ENCODE measurements at places on chromosomes 5 and 9. TPM values are rescaled to one million over a fixed set of nuclear protein-coding genes. Genes with fewer than 3 reads are reported as not detected.
A peak's percentile ranks its signal among the peaks of the same experiment; 100 is the strongest.

The LCN6 gene
- total RNA-seq, result not detected

DNA sequence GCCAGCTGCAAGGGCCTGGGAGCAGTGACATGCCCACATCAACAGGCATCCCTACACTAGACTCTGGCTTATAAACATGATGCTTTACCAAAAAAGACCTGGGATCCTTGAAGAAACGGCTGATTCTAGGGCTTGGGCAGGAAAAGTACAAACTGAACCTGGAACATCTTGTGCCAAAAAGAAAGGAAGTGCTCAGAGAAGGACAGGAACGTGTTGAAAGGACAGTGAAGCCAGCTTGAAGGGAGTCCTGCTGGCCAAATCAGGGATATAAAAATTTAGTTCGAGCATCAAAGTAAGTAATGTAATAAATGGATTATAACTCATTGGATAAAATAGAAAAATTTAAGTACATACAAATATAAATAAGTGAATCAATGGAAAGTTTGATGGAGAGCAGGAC lies 58.1 kb downstream of the ALDH7A1 start:
- no peak overlapping the region for H3K27ac ChIP-seq
- no peak overlapping the region for H3K4me3 ChIP-seq
- H3K4me1 ChIP-seq, result no peaks in the 10 kb centered on the region
- no peak for DNase-seq

The OMD gene
- not detected for total RNA-seq

DNA sequence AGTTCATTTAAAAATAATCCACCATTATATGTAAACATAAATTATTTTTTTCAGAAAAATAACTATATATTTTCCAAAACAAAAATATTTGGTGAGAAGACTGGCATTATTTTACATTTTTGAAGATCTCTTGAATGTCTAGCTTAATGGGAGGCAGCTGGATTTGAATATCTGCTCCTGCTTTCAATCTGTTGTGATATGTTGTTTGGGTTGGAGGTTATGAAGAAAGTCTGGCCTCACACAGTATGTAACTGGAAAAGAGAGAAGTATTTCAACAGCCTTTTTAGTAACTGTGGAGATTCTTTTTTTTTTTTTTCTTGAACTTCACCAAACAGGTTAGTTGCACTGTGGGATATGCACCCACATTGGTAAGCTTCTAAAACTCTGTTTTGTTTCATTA lies 84.7 kb upstream of the SLIT3 start:
- DNase-seq, result no peak
- H3K4me3 ChIP-seq, result no peak overlapping the region
- no peaks in the 10 kb centered on the region for H3K27me3 ChIP-seq
- no peaks in the 10 kb centered on the region for H3K4me1 ChIP-seq

The PCDHB11 gene
- not detected for total RNA-seq

DNA sequence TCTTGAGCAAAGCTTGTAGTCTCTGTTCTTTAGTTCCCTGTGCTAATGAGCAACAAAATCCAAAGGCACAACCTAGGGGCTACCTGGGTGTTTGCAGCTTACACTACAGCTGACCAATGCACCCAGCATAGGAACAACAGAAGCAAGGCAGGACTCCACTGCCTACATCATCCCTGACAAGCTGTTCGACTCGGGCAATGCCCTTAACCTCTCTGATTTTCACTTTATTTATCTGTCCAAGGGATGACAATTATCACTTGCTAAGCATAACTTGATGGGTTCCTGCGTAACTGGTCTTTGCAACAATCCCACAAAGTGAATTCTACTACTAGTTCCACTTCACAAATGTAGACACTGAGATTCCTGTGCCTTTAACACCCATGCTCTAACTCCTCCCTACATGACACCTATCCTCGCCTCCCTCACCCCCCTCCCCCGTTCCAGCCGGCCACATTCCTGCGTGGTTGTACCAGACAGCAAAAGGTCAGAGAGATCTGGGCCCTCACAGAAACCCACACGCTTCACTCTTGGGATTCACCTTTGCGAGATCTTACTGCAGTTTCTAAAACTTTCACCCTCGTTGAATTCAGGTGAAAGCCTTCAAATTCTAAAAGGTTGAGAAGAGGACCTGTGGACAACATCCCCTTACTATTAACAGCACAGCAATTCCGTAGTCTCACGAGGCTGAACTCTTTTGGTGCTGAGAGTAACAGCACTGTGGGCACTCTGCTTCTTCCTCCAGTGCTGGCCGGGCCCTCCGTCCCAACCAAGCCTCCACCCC lies 995 bp downstream of the IPPK start:
- H3K27ac ChIP-seq, result no peak overlapping the region
- peak overlapping the region; percentile 75 for H3K4me3 ChIP-seq
- no peaks in the 10 kb centered on the region for H3K27me3 ChIP-seq
- no peaks in the 10 kb centered on the region for H3K36me3 ChIP-seq
- peak; percentile 42 for DNase-seq

DNA sequence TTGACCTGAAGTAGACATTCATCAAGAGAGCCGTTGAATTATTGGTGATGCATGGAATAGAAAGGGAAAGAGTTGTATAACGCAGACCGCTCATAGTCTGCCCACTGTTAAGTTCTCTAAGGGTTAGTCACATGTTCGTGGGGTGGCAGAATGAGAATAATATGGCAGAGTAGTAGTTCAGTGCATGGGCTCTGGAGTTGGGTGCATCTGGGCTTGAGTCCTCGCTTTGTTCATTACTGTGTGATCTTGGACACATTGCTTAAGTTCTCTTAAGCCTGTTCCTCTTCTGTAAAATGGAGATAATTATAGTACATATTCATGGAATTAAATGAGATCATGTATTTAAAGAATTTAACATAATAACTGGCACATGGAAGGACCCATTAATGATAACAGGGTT lies 23.6 kb downstream of the TNPO1 start:
- H3K27ac ChIP-seq, result no peak overlapping the region
- no peaks in the 10 kb centered on the region for H3K36me3 ChIP-seq
- no peaks in the 10 kb centered on the region for H3K27me3 ChIP-seq
- H3K4me3 ChIP-seq, result no peak overlapping the region

- H3K4me3 ChIP-seq, result no peak overlapping the region
- no peak overlapping the region for H3K27ac ChIP-seq
- H3K36me3 ChIP-seq, result no peaks in the 10 kb centered on the region
Measured at GRCh38 chr5:82793808-82794419, 283.3 kb downstream of the TMEM167A start.

- peaks cover 47% of the 10 kb centered on the region for H3K4me1 ChIP-seq
- H3K27ac ChIP-seq, result peak overlapping the region; percentile 2
- H3K4me3 ChIP-seq, result no peak overlapping the region
- DNase-seq, result peak; percentile 65
Measured at GRCh38 chr9:123484130-123484529, 128.1 kb downstream of the CRB2 start.

- no peaks in the 10 kb centered on the region for H3K27me3 ChIP-seq
- H3K4me1 ChIP-seq, result no peaks in the 10 kb centered on the region
- no peaks in the 10 kb centered on the region for H3K36me3 ChIP-seq
- H3K27ac ChIP-seq, result no peak overlapping the region
Measured at GRCh38 chr9:113844466-113844865, 31.6 kb upstream of the ZNF618 start.

The BSPRY gene
- 14.7 TPM for total RNA-seq

DNA sequence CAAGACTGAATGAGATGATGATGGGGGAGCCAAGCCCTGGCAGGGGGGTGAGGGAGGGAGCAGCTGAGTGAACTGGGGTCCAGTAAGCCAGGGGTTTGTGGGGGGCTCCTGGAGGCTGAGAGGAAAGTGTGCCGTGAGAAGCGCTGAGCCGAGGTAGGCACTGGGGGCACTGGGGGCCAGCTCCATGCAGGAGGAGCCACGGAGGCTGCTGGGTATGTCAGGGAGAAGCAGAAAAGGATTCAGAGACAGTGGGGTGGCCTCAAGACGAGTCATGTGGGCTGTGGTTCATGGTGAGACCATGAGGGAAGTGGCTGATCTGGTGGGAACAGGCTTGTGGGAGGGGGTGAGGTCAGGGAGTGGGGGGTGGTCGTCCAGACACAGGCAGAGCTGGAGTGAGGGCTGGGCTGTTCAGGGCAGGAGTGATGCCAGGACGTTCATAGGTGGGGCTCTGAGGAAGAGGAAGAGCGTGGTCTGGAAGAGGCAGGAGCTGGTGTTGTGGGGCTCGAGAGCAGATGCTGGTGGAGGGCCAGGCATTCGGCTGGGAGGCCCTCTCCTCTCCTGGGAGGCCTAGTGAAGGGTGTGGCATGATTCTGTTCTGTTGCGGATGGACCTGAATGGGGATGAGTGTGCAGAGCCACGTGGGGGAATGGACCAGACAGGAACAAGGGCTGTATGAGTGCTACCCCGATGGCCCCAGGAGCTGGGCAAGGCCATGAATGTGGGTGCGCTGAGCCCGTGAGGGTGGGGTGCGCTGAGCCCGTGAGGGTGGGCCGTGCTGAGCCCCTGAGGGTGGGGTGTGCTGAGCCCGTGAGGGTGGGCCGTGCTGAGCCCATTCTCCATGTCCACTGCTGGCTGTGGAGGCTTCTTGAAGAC lies 92.7 kb upstream of the CACNA1B start:
- H3K4me1 ChIP-seq, result no peaks in the 10 kb centered on the region
- peaks cover 3% of the 10 kb centered on the region for H3K36me3 ChIP-seq
- DNase-seq, result no peak

GRCh38 chr5:32115985-32116384 lies 58.1 kb downstream of the GOLPH3 start:
- H3K36me3 ChIP-seq, result no peaks in the 10 kb centered on the region
- no peak for DNase-seq
- H3K4me1 ChIP-seq, result no peaks in the 10 kb centered on the region
- H3K27me3 ChIP-seq, result no peaks in the 10 kb centered on the region
- no peak overlapping the region for H3K4me3 ChIP-seq

DNA sequence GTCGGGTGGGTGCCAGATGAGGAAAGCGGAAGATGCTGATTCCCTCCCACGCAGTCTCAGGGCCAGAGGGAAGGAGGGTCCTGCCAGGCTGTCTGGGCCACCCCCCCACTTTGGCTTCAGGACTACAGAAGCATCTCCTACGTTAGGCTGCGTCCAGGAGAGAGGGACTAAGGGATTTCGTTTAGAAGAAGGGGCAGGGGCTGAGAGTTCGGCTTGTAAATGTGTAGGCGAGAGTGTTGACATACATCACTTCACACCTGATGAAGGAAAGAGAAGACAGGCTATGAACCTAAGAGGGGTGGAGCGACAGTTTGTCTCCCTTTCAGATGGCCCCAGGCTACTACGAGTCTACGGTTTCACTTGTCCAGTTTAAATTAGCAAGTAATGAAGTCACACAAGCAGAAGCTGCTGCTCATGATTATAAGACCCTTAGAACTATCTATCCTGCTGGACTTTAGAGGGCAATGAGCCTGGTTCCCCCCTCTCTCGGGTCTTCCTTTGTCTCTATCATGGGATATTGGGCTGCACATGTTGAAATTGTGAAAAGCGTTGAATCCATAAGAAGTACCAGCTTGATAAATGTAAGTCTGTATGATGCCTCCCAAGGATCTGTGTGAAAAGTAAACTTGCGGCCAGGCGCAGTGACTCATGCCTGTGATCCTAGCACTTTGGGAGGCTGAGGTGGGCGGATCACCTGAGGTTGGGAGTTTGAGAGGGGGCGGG lies 193.0 kb downstream of the AOPEP start:
- no peak overlapping the region for H3K4me3 ChIP-seq
- DNase-seq, result no peak
- peak overlapping the region; percentile 61 for H3K27ac ChIP-seq
- H3K4me1 ChIP-seq, result peaks cover 83% of the 10 kb centered on the region

DNA sequence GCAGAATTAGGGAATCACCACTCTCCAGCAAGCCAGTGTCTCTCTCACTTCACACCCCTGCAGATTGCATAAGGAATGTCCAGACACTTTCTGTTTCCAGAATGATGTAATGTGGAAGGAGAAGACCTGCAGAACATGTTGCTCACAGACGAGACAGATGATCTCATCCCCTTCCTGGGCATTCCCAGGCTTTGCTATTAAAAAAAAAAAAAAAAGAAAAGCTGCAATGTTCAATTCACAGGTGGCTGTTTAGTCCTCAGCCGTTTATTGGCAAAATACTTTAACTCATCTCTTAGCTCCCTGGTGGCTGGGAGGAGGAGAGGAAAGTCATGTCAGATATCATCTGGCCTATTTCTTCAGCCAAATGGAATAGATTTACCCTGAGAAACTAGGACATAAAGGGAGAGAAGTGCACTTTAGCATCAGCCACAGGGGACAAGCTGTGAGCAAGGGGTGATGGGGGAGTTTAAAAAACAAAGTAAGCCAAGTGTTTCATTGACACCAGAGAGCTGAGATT lies 95.9 kb upstream of the TNC start:
- H3K27me3 ChIP-seq, result no peaks in the 10 kb centered on the region
- H3K4me3 ChIP-seq, result no peak overlapping the region

The GRM6 gene
- total RNA-seq, result not detected

- no peaks in the 10 kb centered on the region for H3K27me3 ChIP-seq
- H3K4me3 ChIP-seq, result peak overlapping the region; percentile 42
- peaks cover 50% of the 10 kb centered on the region for H3K4me1 ChIP-seq
- peak overlapping the region; percentile 80 for H3K27ac ChIP-seq
Measured at GRCh38 chr5:173973616-173973969, 15.4 kb upstream of the C5orf47 start.

GRCh38 chr5:72860499-72860898 lies 44.0 kb downstream of the TNPO1 start:
- no peak overlapping the region for H3K4me3 ChIP-seq
- H3K27me3 ChIP-seq, result no peaks in the 10 kb centered on the region
- H3K36me3 ChIP-seq, result peaks cover 2% of the 10 kb centered on the region
- H3K27ac ChIP-seq, result no peak overlapping the region

The PCDHGA7 gene
- total RNA-seq, result 0.09 TPM

GRCh38 chr5:7849681-7850394 lies 1.1 kb downstream of the CFAP90 start:
- DNase-seq, result peak; percentile 59
- peak overlapping the region; percentile 72 for H3K4me3 ChIP-seq
- H3K27ac ChIP-seq, result no peak overlapping the region
- no peaks in the 10 kb centered on the region for H3K27me3 ChIP-seq
- no peaks in the 10 kb centered on the region for H3K4me1 ChIP-seq
- H3K36me3 ChIP-seq, result no peaks in the 10 kb centered on the region

The TYRP1 gene
- not detected for total RNA-seq

The FCN2 gene
- not detected for total RNA-seq

The SHC3 gene
- total RNA-seq, result 0.20 TPM

DNA sequence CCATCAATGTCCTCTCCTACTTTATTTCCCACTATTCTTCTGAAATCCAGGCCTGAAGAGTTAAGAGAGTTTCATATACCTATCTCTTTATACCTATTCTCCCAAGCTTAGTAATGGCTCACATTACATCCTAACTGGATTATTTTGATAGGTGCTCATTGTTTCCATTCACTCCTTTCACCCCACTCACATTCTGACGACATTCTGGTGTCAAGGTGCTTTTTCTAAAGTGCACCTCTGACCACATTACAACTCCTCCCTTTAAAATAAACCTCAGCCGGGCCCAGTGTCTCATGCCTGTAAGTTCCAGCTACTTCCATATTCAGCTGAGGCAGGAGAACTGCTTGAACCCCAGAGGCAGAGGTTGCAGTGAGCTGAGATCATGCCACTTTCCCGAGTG lies 417.1 kb downstream of the BNC2 start:
- no peak overlapping the region for H3K27ac ChIP-seq
- DNase-seq, result no peak
- no peaks in the 10 kb centered on the region for H3K4me1 ChIP-seq
- H3K4me3 ChIP-seq, result no peak overlapping the region
- H3K27me3 ChIP-seq, result no peaks in the 10 kb centered on the region
- no peaks in the 10 kb centered on the region for H3K36me3 ChIP-seq

- H3K27me3 ChIP-seq, result no peaks in the 10 kb centered on the region
- no peaks in the 10 kb centered on the region for H3K4me1 ChIP-seq
- DNase-seq, result no peak
Measured at GRCh38 chr9:91346644-91347043, 15.1 kb downstream of the AUH start.

The ROPN1L gene
- total RNA-seq, result 0.58 TPM

- H3K36me3 ChIP-seq, result no peaks in the 10 kb centered on the region
- no peak for DNase-seq
- no peak overlapping the region for H3K27ac ChIP-seq
- no peaks in the 10 kb centered on the region for H3K4me1 ChIP-seq
- H3K4me3 ChIP-seq, result no peak overlapping the region
- H3K27me3 ChIP-seq, result no peaks in the 10 kb centered on the region
Measured at GRCh38 chr5:164394686-164395194, 889.3 kb downstream of the MAT2B start.

Data from Caco-2 (cell line).